ENCODE measurements at places on chromosomes 5 and 9.

DNA sequence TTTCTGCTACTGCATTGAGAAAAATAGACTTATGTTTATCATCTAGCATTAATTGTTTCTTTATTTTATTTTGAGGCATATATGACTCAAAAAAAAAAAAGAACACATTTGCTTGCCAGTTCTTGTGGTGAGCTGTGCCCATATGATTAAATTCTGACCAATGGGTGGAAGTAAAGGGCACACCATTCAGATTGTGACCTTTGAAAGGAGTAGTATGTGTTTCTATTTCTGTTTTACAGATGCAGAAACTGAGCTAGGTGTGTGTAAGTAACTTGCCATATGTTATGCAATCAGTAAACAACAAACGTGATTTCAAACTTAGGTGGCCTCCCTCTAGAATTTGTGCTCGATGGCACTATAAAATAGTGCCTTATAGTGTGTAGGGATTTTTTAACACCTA is 368.1 kb upstream of the EDIL3 start:
- no peak for DNase-seq

- no peak for DNase-seq
These were observed 79.2 kb downstream of the C9orf152 start for GRCh38 chr9:110128664-110129329.

- no peak for DNase-seq
These were observed 2.6 kb upstream of the CPEB4 start for GRCh38 chr5:173885475-173886010.

DNA sequence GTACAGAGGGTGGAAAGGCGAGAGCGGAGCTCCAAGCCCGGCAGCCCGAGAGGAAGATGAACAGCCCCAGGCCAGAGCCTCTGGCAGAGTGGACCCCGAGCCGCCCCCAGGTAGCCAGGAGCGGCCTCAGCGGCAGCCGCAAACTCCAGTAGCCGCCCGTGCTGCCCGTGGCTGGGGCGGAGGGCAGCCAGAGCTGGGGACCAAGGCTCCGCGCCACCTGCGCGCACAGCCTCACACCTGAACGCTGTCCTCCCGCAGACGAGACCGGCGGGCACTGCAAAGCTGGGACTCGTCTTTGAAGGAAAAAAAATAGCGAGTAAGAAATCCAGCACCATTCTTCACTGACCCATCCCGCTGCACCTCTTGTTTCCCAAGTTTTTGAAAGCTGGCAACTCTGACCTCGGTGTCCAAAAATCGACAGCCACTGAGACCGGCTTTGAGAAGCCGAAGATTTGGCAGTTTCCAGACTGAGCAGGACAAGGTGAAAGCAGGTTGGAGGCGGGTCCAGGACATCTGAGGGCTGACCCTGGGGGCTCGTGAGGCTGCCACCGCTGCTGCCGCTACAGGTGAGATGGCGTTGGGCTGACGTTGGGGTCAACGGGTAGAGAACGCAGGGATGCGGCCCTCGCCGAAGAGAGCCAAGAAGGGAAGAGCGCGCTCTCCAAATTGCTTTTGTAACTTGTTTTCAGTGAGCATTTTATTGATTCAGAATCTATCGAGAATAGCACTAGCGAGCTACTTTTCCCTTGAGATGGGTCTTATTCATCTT is at the start of gene PTGER4:
Gene PTGER4, plus strand, starts transcription at position 3 of the 769 bp plus-strand sequence. CDS start 1,079 bp downstream, outside the sequence.
- DNase-seq: peak; percentile 73

DNA sequence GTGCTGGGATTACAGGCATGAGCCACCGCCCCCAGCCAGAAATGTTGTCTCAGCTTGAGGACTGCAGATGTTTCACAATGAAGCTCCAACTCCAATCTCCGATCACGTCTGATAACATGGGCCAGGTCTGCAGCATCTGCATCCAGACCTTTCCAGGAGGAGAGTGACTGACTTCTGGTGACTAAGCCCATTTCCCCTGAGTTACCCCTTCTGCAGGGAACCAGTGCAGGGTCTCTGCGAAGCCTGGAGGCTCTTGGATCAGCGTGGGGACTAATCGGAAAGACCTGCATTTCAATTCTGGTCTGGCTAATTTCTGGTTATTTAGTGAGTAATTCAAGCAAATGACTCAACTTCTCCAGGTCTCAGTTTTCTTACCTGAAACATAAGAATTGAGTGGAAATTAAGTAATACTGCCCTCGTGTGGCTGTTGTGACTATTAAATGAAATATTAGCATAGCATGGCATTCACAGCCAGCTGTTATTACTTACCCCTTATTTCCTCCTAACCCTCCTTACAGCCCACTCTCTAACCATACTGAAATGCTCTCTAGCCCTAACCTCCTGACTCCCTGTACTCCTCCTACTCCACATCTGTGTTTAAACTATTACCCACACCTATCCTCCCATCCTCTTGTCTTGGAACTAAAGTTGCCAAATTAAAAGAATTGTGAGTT is 2.2 kb upstream of the GNPDA1 start:
- peak; percentile 79 for DNase-seq

GRCh38 chr5:56908942-56909293 is 478 bp upstream of the SETD9 start:
- no peak for DNase-seq

DNA sequence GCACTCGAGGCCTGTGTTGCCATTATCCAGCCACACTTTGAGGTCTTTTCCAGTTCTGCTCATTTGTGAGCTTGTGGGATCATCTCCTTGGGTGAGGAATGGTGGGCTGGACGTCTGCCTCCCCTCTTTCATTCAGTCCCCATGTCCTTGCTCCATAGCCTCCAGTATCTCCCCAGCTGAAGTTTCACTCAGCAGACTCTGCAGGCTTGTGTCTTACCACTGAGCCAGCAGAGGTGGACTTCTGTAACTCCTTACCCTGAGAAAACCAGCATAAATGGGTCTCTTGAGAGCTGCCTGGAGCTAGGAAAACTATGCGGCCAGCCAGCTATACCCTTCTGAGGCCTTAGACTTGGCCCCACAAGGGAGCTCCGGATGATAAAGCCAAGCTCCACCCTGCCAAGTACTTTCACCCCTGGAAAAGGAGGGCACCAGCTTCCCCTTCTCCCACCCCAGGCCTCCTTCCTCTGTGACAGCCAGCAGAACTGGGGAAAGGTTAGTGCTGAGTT is 12.2 kb downstream of the IRF1 start:
- peak; percentile 46 for DNase-seq

DNA sequence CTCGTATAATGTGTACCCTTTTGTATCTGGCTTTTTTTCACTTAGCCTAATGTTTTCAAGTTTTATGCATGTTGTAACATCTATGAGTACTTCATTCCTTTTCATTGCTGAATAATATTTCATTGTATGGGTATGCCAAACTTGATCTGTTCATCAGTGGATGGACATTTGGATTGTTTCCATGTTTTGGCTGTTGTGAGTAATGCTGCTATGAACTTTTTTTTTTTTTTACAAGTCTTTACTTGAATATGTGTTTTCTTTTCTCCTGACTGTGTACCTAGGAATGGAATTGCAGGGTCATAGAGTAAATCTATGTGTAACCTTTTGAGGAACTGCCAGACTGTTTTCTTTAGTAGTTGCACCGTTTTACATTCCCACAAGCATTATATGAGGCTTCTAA is 52.4 kb downstream of the MTREX start:
- no peak for DNase-seq

DNA sequence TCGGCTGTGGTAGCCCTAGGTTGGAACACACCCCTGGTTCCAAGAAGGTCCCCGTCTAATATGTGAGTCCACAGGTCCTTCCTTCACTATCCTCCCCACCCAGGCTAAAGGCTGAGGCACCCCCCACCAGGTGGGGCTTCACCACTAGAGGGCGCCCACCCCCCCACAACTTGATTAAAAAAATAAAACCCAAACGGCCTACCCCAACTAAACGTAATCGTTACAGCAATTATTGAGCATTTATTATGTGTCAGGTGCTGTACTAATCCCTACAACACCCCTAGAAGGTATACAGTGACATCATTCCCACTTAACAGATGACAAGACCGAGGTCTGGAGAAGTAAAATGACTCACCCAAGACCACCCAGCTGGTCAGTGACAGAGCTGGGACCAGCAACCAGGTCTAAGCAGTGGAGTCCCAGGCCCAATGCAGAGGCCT is 65.0 kb downstream of the FGF18 start:
- DNase-seq: peak; percentile 71
